ENCODE measurements at places on chromosomes 4 and X.

- peaks cover 48% of the 10 kb centered on the region for H3K4me1 ChIP-seq
- no peak for DNase-seq
- H3K4me3 ChIP-seq, result no peak overlapping the region
- no peaks in the 10 kb centered on the region for H3K36me3 ChIP-seq
- peak overlapping the region; percentile 59 for H3K27ac ChIP-seq
Observed at GRCh38 chrX:42128587-42128986, 205.2 kb upstream of the CASK start.

- H3K4me1 ChIP-seq, result peaks cover 14% of the 10 kb centered on the region
- H3K27ac ChIP-seq, result no peak overlapping the region
- H3K4me3 ChIP-seq, result no peak overlapping the region
- H3K27me3 ChIP-seq, result no peaks in the 10 kb centered on the region
- no peaks in the 10 kb centered on the region for H3K36me3 ChIP-seq
Observed at GRCh38 chr4:86011117-86011516, 348.7 kb downstream of the MAPK10 start.

DNA sequence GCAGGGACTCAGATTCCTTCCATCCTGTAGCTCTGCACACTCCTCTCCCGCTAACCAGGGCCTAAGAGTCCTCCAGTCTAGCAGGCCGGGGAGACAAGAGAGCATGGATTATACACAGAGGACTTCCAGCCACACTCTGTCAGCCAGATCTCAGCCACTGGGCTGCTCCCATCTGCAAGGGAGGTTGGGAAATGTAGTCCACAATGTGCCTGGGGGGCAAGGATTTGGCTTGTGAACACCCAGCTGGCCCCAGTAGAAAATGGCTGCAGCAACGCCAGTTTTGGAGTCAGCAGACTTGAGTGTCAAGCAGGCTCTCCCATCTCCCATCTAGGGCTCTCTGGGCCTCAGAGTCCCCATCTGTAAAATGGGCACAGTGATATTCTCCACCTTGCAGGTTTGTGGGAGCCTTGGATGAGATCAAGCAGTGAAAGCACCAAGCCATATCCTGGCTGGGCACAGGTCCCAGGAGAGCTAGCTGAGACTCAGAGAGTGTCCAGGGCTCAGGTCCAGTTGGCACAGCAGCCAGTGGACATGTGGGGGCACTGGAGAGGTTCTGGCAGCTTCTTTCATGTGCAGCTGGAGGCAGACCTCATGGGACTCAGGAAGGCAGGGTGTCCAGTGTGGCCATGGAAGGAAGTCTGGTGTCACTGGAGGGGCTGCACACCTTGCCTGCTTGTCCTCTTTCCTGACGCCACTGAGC, 14.6 kb downstream of the PSAPL1 start:
- no peak overlapping the region for H3K4me3 ChIP-seq
- no peaks in the 10 kb centered on the region for H3K27me3 ChIP-seq
- H3K27ac ChIP-seq, result no peak overlapping the region
- H3K4me1 ChIP-seq, result no peaks in the 10 kb centered on the region
- H3K36me3 ChIP-seq, result no peaks in the 10 kb centered on the region
- DNase-seq, result no peak

GRCh38 chr4:127469542-127469941, 163.2 kb upstream of the INTU start:
- no peaks in the 10 kb centered on the region for H3K36me3 ChIP-seq
- no peaks in the 10 kb centered on the region for H3K4me1 ChIP-seq
- H3K27me3 ChIP-seq, result no peaks in the 10 kb centered on the region

GRCh38 chr4:83028976-83029375, 6.0 kb upstream of the COPS4 start:
- DNase-seq, result no peak
- H3K4me3 ChIP-seq, result no peak overlapping the region
- H3K4me1 ChIP-seq, result peaks cover 12% of the 10 kb centered on the region

DNA sequence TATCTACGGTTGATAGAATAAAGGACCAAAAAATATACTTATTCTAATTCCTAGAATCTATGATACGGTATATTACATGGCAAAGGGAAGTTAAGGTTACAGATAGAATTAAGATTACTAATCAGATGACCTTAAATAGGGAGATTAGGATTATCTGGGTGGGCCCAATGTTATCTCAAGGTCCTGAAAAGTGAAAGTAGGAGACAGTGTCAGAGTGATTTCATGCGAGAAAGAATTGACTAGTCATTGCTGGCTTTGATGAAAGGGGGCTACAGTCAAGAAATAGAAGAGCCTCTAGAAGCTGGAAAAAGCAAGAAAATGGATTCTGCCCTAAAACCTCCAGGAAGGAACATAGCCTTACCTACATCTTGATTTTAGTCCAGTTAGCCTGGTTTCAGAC, 176.9 kb upstream of the PPP1R2C start:
- peaks cover 48% of the 10 kb centered on the region for H3K4me1 ChIP-seq
- H3K27me3 ChIP-seq, result no peaks in the 10 kb centered on the region
- peaks cover 1% of the 10 kb centered on the region for H3K36me3 ChIP-seq
- no peak for DNase-seq

Measured in activated B cell treated with CpG ODN at 0.5 μM for 24 hours (primary cell).